ENCODE measurements at places on chromosomes 1 and 21.

DNA sequence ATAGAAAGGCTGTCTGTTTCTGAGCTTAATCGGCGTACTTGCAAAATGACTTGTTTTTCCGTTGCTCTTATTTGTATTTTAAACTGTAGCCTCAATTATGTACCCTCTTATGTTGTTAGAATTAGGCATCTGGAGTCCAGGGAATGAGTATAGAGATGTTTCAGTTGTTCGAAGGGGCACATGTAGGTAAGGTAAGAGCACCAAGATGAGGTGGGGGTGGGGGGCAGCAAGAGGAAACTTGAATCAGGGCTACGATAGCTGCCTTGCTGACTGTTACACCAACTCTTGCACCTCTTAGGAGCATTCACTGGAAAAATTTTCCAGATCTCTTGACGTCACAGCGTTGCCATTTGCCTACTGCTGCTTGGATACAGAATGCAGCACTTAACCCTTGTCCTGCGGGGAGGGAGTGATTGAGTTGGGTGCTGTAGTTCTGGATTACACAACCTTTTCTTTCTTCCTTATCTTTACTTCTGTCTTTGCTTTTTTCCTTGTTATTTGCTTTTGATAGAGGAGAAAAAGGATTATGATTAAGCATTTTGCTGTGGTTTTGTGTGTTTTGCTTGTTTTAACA lies 3.2 kb downstream of the ATP1B1 start:
- DNase-seq = peak; percentile 82

- peak; percentile 16 for DNase-seq
Measured at GRCh38 chr1:168301664-168302320, 21.1 kb downstream of the TBX19 start.

DNA sequence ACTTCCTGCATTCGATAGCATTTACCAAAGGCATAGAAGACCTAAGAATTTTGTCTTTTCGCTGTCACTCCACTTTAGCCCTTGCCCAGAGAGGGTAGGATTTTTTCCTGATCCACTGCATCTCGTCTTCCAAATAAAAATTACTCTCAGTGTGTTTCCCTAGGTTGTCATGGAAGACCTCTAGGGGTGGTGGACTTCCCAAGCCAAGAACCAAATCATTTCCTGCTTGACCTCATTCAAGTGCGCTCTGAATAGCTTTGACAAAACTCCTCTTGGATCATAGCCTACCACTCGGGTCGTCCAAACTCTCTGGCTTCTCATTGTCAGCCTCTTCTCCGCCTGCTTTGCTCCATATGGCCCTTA lies 431 bp upstream of the C1orf52 start:
- no peak for DNase-seq

GRCh38 chr1:201344206-201345080 lies 33.0 kb downstream of the TNNT2 start:
- DNase-seq = no peak

DNA sequence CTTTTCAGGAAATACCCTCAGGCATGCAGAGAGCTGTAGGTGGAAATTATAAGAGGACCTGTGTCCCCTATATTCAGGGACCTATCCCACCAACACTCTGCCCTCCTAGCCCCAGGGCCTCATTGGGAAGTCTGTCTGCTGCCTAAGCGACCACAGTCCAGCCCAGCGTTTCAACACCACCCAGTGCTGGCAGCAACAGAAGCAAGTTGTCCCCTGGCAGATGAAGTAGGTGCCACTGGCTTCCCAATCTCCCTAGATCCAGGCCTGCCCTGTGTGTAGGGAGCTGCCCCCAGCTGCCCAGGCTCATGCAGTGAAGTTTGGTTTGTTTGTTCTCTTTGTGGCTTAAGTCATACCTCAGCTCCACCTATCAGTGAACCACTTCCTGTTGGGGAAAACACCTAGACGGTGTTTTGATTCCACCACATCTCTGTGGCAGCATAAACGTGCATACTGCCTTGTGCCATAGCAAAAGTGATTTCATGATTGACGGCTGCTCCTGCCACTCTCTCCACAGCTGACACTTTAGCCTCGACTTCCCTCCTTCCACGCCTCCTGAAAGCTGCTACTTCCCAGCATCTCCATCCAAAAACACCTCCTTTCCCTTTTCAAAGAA lies 8.1 kb upstream of the LEFTY1 start:
- peak; percentile 84 for DNase-seq

- no peak for DNase-seq
Measured at GRCh38 chr1:2982615-2983318, 38.5 kb upstream of the ACTRT2 start.

Data from HuH-7 (cell line).